Astrocyte of the spinal cord (primary cell): ENCODE measurements at places on chromosomes 2 and 18.

DNA sequence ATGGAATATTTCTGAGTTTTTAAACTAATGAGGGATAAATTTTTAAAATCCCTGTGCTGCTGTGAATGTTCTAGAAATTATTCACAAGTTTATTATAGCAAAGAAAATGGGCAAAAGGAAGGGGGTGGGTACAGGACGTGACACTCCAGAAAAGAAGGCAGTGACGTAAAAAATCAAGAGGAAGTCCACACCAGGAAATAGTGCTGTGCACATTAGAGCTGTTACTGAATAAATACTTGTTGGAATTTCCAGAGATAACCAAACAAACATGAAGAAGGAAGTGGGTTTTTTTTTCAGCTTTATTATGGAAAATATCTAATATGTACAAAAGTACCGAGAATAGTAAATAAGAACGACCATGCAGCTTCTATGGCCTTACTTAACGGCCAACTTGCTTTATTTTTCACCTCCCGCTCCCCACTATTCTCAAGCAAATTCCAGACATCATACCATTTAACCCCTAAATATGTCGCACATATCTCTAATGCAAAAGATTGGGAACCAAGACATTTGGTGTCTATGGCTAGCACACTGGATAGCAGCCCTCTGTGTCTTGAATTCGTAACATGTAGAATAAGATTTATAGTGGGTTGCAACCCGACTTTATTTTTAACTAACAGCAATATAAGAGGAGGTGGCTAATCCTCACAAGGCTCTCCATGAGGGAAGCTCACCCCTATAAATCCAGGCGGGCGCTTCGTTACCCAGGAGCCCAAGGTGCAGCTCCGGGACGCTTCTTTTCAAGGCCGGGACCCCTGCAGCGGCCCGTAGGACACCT, 580 bp upstream of the NDUFV2 start:
- DNase-seq, result peak; percentile 67

DNA sequence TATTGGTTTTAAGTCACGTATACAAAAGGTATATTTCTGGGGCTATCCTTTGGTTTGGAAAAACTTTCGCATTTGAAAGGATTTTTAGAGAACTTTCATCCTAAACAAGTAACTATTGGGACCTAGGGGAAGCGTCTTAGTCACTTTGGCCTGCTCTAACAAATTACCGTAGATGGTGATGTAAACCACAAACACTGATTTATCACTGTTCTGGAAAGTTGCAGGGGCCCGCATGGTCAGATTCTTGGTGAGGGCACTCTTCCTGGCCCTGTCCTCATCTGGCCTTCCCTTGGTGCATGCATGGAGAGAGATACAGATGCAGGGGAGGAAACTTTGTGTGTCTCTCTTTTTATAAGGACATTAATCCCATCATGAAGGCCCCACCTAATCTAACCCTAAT, 49.1 kb upstream of the ANKRD62 start:
- peak; percentile 39 for DNase-seq

DNA sequence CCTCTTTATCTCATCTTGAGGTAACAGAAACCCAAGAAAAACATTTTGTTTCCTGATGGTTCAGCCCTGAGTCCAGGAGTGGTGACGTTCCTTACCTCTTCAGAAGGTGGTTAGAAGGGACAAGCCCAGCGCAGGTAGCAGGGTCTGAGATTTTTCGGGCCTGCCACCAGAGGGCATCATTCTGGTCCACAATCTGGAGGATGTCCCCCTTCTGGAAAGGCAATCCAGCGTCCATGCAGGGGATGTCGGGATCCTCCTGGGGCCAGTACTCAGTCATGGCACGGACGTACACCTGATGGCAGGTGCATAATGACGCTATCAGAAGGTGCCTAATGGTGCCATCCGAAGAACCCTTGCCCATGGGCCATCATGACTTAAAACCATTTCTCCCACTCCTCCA, 17.7 kb downstream of the MPP4 start:
- DNase-seq, result no peak

DNA sequence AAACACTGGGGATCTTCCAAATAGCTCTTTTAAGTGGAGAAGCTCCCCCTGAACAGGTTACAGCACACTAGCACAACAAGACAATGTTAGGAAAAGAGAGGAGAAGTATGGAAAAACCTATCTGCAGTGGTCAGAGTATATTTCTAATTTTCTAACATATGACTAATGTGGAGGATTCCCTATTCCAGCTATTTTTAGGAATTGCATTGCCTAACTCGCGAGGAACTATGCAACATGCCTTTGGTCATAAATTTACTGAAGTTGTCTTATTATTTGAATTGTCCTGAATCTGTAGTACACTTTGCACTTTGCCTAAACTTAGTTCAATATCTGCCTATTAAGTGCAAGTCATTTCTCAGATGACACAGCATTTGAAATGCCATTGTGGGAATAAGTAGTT, 381.4 kb downstream of the CCDC85A start:
- DNase-seq, result no peak

DNA sequence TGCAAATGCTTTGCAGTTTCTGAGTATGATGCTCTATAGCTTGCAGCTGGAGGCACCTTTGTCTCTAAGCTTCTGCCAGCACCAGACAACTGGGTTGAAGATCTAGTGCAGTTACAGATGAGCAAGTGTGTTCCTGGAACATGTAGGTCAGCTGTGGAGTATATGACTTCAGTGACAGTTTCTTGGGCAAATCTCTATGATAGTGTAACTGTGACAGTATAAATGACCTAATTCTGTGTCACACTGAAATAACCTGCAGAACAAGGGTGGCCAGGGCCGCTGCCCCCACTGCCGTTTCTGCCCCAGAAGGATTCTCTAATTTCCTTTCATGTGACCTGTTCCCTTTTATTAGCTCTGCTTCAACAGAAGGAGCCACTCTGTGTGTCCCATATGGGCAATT, 145.3 kb upstream of the DAPL1 start:
- DNase-seq, result no peak

- peak; percentile 74 for DNase-seq
These were observed 366.9 kb downstream of the OSR1 start for GRCh38 chr2:18991177-18992168.

- DNase-seq, result no peak
These were observed 58.9 kb downstream of the CXCR4 start for GRCh38 chr2:136059036-136059472.

DNA sequence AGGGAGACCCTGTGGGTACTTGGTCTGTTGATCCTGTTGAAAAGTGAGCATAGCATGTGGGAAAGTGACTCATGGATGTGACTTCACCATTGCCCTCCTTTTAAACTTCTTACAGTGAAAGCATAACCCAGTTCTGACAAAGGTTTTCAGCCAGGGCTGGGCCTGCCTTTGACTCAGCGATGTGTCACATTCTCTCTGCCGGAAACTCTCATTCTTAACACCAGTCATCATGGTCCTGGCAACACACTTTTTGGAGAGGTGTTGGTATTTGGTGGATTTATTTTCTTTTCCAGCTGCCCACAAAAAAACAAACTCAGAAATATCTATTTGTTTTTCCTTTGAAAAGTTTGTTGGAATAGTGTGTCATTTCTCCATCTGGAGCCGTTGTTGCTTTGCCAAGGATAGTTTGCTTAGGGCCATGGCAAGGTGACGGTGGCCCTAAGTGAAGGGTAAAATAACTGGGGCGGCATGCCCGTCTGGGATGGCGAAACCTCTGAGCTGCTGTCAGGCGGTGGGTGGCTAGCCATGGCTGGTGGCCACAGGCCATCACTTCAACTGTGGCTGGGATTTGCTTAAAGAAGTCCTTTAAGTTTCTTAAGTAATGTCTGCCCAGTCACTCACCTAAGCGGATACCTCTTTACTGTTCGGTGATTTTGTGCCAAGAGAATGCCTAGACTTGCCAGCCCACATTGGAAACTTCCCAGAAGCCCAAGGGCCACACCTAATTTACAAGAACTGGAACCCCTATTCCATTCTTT, 123.3 kb downstream of the LTBP1 start:
- DNase-seq, result peak; percentile 99

GRCh38 chr2:240791221-240791800, 28.7 kb downstream of the KIF1A start:
- DNase-seq, result no peak

- peak; percentile 81 for DNase-seq
These were observed 29.1 kb upstream of the CSRNP3 start for GRCh38 chr2:165440367-165440766.

GRCh38 chr2:230668184-230668938, 44.3 kb upstream of the CAB39 start:
- no peak for DNase-seq
